ENCODE measurements at places on chromosomes 4 and X.

DNA sequence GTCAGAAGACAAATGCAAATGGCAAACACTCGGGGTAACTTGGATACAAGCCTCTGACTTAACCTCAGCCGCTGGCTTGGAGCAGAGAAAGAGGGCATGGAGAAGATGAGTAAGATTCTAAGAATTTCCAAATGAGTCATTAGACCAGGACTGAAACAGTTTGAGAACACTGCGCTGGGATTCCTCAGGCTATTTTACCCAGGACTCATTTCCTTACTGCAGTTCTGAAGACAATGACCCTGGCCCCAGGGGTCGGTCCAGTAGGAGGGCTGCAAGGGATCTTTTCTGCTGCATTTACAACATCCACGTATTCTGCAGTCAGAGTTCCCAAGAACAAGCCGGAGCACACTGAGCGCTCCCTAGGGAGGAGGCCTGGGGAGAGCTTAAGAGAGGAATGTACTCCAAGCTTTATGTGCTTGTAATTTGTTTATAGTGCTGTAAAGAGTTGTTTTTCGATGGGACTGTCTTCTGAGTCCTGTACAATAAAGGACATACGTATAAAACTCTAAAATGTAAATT is 27.3 kb upstream of the SORBS2 start:
- no peak for DNase-seq

- DNase-seq = no peak
Measured at GRCh38 chr4:11741190-11741652, 312.5 kb upstream of the HS3ST1 start.

- DNase-seq = no peak
Measured at GRCh38 chrX:29172880-29173279, 585.6 kb downstream of the IL1RAPL1 start.

DNA sequence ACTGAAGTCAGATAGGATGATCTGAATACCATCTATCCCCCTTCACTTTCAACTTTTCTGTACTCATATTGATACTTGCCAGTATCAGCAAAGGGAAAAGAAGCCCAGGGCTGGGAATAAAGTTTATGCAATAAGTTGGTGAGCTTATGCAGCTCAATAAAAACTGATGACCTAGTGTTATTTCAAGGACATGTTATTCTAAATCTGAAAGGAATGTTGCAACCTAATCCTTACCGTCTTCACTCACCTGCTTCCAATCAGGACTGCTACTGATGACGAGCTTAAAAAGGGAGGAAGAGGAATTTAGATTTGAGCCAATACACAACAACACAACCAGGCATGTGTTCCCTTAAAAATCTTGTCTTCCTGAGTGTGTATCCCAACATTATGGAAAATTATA is 419.9 kb downstream of the SPRY1 start:
- DNase-seq = no peak

DNA sequence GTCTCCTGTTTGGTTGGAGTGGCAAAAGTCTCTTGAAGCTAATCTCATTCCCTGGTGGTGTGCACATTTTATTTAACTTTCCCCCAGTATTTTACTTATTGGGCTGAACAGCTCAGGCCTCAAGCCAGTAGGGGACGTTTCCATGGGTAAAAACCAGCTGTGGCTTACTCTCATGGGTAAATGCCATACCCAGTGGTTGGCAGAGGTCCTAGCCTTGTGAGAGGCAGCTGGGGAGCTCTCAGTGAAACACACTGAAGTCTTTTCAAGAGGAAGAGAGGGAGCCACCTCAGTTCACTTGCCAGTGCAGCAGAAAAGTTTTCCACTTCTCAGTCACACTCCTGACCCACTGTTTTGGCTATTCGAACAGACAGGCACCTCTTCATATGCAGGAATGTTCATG is 1964.2 kb downstream of the ARAP2 start:
- DNase-seq = no peak

DNA sequence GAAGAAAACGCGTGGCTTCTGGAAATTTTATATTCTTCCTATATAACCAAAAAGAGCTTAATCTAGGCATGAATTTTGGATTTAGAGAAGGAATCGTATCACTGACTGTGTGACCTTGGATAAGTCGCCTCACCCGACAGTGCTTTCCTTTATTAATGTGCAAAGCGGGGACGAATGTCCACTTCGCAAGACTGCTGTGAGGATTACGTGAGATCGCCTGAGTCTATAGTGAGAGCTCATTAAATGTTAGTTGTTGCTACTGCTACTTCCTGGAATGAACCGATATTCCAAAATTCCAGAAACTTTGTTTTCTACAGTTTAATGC is 448 bp upstream of the TBC1D8B start:
- no peak for DNase-seq

GRCh38 chrX:13360146-13360545 is 40.3 kb upstream of the ATXN3L start:
- no peak for DNase-seq

DNA sequence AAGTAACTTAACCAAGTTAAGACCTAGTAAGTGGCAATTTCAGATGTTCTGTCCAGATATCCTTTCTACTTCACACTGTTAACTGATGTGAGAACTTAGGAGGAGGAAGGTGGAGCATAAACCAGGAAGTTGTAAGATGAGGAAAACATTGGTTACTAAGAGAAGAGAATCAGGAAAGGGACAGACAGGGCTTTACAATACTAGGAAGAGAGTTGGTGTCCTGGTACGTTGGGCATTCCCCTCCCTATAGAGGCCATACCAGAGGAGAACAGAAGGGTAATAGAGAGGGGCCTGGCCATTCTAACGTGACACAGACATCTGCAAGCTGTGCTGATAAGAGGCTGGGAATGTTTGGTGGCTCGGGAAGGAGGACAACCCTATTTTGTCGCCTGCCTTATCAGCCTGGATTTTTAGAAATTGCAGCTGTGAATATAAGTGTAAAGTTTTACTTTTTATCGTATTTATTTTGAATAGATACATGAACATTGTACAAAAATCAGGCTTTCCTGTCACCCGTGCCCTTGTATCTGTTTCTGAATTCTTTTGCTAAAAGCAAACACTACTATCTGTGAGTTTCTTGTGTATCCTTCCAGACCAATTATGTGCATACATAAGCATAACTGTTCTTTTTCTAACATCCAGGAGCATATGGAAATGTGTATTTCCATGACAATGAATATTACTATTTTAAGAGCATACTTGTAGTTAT is 53.5 kb upstream of the HPRT1 start:
- DNase-seq = no peak

GRCh38 chrX:130108647-130109428 is 1.5 kb downstream of the ELF4 start:
- no peak for DNase-seq

DNA sequence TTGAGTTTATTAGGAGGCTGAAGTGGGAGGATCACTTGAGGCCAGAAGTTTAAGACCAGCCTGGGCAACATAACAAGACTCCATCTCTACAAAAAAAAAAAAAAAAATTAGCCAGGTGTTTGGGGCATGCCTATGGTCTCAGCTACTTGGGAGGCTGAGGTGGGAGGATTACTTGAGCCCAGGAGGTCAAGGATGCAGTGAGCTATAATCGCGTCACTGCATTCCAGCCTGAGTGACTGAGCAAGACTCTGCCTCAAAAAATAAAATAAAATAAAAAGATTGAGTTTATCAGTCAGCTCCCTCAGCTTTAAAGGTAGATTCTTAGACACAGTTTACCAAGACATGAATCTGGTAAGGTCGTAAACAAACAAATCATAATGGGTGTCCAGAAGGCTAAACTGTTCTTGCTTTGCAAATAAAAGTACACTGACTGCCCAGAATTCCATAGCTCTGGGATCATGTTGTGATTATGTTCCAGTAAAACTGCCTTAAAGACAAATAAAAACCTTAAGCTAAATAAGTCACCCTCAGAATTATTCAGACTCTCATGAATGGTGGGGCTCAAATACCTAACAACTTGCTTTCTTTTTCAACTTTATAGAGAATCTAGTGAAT is 18.7 kb downstream of the APOO start:
- no peak for DNase-seq

- no peak for DNase-seq
Measured at GRCh38 chrX:44889824-44890223, 16.8 kb downstream of the KDM6A start.

Measured in T-helper 22 cell (primary cell).